Type B pancreatic cell (in vitro differentiated cells): ENCODE measurements at places on chromosomes 2 and 18. TPM values are rescaled to one million over a fixed set of nuclear protein-coding genes. Genes with fewer than 3 reads are reported as not detected.

DNA sequence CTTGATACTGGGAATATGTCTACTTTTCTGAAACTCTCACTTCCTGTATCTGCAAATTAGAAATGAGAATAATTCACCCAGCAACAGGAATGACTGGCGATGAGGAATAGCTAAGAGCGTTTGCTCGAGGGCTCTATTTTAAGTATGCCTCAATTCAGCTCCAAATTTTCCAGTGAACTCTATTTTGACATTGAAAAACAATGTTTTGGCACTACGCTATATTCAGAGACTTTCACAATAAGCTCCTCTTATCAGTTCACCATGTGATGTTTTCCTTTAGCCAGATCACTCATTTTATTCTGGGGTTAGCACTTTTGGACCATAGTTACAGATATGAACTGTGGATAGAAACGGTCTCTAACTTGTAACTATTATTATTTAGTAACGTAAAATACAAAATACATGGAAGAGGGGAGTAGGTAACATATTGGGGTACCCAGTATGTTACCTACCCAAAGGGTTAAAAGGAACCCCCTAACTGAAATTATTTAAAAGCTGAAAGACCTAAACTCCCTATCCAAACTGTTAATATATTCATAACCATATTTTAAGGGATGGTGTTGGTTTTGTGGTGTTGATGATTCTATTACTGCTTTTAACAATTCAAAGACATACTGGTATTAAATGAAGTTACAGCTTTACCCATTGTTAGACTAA, 28.1 kb downstream of the SLC40A1 start:
- peaks cover 25% of the 10 kb centered on the region for H3K4me1 ChIP-seq
- no peaks in the 10 kb centered on the region for H3K27me3 ChIP-seq
- no peak for DNase-seq

DNA sequence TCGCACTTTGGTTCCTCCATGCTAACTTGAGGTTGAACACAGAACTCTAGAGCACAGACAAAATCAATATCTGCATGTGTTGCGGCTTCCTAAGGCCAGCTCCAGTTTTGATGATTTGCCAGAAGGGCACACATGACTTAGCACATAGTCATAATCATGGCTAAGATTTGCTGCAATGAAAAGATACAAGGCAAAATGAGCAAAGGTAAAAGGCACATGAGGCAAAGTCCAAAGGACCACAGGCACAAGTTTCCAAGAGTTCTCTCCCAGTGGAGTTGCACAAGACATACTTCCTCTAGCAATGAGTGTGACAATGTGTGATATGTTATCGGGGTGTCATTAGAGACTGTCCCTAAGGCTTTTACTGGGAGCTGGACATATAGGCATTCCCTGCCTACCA, 24.2 kb upstream of the CXXC1 start:
- H3K27ac ChIP-seq, result no peak overlapping the region
- H3K4me3 ChIP-seq, result no peak overlapping the region

GRCh38 chr2:71226096-71226964, 573 bp downstream of the PAIP2B start:
- DNase-seq, result no peak
- H3K4me3 ChIP-seq, result peak overlapping the region; percentile 100
- H3K27me3 ChIP-seq, result no peaks in the 10 kb centered on the region
- no peaks in the 10 kb centered on the region for H3K36me3 ChIP-seq

DNA sequence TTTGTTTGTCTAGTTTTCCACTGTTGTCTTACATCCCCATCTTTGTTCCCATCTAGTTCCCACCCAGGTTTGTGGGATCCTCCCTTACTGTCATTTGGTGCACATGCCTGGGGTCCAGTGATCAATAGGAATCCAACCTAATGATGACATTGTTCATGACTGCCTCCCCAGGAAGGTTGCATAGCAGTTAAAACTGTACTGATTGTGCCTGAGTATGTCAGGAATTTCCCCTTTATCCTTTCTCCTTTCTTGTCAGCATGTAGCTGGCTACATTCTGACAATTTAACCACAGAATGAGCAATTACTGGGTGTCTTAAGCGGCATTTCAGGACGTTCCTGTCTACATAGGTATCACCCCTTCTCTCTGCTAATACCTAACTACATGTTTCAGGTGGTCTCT, 653.0 kb downstream of the CNTNAP5 start:
- H3K27me3 ChIP-seq, result no peaks in the 10 kb centered on the region
- DNase-seq, result no peak
- no peak overlapping the region for H3K27ac ChIP-seq
- H3K4me1 ChIP-seq, result peaks cover 8% of the 10 kb centered on the region

CCDC141 gene
- total RNA-seq, result 4.0 and 4.4 TPM in 2 replicates

EGR4 gene
- 0.19 and 1.2 TPM in 2 replicates for total RNA-seq

DNA sequence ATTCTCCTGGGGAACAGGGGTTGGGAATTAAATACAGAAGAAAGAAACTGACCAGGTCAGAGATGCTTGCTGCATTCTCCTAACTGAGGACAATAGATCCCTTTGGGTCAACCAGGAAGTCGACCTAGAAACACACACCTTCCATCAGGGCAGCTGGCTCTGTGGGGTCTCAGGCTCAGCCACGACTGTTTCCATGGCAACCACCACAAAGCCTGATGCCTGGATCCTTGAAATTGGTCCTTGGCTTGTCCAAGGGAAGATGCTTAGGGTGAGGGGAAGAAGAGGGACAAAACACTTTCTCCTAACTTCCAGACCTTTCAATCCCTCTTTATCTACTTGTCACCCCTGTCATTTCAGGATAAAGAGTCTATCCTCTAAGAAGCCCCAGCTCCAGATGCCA, 194.4 kb downstream of the ALK start:
- no peak overlapping the region for H3K4me3 ChIP-seq
- H3K4me1 ChIP-seq, result peaks cover 18% of the 10 kb centered on the region

GRCh38 chr18:61738488-61738887, 154.3 kb downstream of the RNF152 start:
- no peak overlapping the region for H3K4me3 ChIP-seq
- no peak overlapping the region for H3K27ac ChIP-seq
- no peak for DNase-seq
- no peaks in the 10 kb centered on the region for H3K27me3 ChIP-seq
- peaks cover 31% of the 10 kb centered on the region for H3K4me1 ChIP-seq
- H3K36me3 ChIP-seq, result no peaks in the 10 kb centered on the region

FBXO15 gene
- 2.0 and 4.7 TPM in 2 replicates for total RNA-seq

DNA sequence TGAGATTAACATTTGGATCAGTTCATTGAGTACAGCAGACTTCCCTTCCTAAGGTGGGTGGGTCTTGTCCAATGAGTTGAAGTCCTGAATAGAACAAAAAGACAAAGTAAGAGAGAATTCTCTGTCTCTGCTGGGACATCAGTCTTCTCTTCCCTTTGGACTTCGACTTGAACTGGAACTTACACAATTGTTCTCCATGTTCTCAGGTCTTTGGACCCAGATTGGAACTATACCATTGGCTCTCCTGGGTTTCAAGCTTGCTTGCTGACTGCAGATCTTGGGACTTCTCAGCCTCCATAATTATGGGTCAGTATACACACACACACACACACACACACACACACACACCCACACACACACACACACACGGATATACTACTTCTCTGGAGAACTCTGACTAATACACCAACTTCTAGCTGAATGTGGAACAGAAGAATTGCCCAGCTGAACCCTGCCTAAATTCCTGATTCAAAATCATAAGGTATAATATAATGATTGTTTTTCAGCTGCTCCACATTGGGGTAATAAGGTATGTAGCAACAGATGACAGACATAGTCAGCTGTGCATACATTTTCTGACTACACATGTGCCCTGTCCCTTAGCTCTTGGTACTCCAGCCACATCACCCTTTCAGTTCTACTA, 214.0 kb downstream of the TGIF1 start:
- no peak overlapping the region for H3K27ac ChIP-seq
- no peaks in the 10 kb centered on the region for H3K27me3 ChIP-seq
- no peaks in the 10 kb centered on the region for H3K36me3 ChIP-seq
- no peak for DNase-seq
- H3K4me3 ChIP-seq, result no peak overlapping the region

DNA sequence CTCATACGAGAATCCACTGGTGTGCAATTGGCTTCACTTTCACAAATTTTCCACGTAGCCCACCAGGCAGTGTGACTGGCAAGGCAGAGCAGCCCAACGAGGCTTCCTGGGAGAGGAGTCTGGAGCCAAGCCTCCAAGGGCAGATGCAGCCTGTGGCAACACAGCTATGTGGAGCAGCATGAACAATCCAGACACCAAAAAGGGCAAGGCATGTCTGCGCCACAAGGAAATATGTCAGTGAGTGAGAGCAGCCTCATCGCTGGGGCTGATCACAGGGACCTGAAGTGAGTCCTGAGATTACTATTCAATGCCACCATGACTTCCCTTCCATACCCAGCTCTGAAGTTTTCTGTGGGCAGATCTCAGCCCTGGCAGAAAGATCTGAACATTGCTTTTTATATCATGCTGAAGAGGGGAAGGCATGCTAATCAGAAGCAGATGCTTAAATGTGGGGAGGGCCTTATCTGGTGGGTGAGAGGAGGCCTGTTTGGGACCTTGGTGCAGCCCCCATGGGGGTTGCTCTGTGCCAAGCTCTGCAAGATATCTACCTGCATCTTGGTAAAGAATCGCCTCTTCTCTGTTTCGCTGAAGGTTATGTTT, 40.0 kb upstream of the PUM2 start:
- peaks cover 7% of the 10 kb centered on the region for H3K27me3 ChIP-seq
- DNase-seq, result no peak
- H3K27ac ChIP-seq, result no peak overlapping the region
- no peaks in the 10 kb centered on the region for H3K36me3 ChIP-seq
- no peaks in the 10 kb centered on the region for H3K4me1 ChIP-seq

TMEM247 gene
- total RNA-seq, result not detected in 2 replicates

DCAF17 gene
- total RNA-seq, result 12.9 and 26.4 TPM in 2 replicates

FZD7 gene
- 50.0 and 68.6 TPM in 2 replicates for total RNA-seq

GRCh38 chr2:229715895-229716507, 1.6 kb upstream of the DNER start:
- peaks cover 3% of the 10 kb centered on the region for H3K36me3 ChIP-seq
- H3K27ac ChIP-seq, result no peak overlapping the region
- DNase-seq, result no peak
- no peaks in the 10 kb centered on the region for H3K4me1 ChIP-seq
- peak overlapping the region; percentile 78 for H3K4me3 ChIP-seq

PDE1A gene
- 1.3 and 3.6 TPM in 2 replicates for total RNA-seq

NIF3L1 gene
- 27.4 and 36.3 TPM in 2 replicates for total RNA-seq

GRCh38 chr2:160267022-160267421, 67.0 kb upstream of the ITGB6 start:
- peaks cover 24% of the 10 kb centered on the region for H3K4me1 ChIP-seq
- no peaks in the 10 kb centered on the region for H3K27me3 ChIP-seq
- H3K4me3 ChIP-seq, result no peak overlapping the region
- no peak overlapping the region for H3K27ac ChIP-seq
- peaks cover 12% of the 10 kb centered on the region for H3K36me3 ChIP-seq

ANKRD30BL gene
- total RNA-seq, result not detected in 2 replicates

DNA sequence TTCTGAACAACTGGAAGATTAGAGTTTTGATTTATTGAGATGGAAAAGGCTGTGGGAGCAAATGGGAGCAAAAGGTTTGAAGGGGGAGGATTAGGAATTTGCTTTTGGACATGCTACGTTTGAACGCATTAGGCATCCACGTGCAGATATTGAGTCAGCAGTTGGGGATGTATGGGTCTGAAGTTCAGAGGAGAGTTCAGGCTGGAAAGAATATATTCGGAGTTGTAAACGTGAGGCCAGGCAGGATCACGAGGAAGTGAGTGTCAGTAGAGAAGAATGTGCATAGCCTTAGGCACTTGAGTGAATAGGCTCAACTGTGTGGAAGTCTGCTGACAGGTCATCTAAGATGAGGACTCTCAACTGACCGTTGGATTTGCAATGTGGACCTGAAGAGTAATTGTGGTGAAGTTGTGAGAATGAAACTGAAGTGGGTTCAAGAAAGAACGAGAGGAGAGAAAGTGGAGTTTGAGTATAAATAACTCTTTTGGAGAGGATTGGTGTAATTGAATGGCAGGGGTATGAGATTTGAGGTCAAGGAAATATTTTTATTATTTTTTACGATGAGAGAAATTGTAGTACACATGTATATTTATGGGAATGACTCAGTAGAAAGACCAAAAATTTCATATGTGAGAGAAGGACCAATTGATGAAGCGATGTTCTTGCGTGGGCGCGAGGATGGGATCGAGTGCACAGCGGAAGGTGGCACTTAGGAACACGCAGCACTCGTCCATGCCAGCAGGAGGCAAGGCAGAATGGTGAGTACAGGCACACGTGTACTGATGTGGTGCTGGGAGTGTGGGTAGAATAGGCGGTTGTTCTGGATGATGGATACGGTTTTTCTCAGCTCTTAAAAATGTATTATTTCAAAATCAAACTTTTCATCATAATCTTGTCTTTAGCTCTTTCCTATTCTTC, 40.5 kb upstream of the POLE4 start:
- H3K4me1 ChIP-seq, result peaks cover 6% of the 10 kb centered on the region
- H3K4me3 ChIP-seq, result peak overlapping the region; percentile 24
- H3K27me3 ChIP-seq, result peaks cover 22% of the 10 kb centered on the region

LBX2 gene
- 1.5 and 2.8 TPM in 2 replicates for total RNA-seq

CCDC85A gene
- total RNA-seq, result 2.1 and 5.4 TPM in 2 replicates

DNA sequence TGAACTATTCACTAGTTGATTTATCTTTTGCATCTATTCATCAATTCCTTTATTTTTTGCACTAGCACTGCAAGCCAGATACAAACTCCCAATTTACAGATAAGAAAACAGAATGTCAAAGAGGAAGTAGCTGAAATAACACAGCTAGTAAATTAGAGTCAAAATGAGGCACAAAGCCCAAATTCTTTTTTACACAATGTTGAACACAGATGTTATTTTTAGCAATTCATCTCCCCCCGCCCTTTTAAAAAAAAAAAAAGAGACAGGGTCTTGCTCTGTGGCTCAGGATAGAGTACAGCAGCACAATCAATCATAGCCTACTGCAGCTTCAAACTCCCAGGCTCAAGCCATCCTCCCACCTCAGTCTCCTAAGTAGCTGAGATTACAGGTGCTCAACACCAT, 127.8 kb downstream of the CCBE1 start:
- H3K27me3 ChIP-seq, result peaks cover 4% of the 10 kb centered on the region
- DNase-seq, result no peak
- H3K4me1 ChIP-seq, result peaks cover 67% of the 10 kb centered on the region
- peaks cover 10% of the 10 kb centered on the region for H3K36me3 ChIP-seq

GRCh38 chr2:102661846-102662245, 42.5 kb downstream of the SLC9A2 start:
- H3K36me3 ChIP-seq, result peaks cover 4% of the 10 kb centered on the region
- H3K4me1 ChIP-seq, result peaks cover 6% of the 10 kb centered on the region
- no peak overlapping the region for H3K4me3 ChIP-seq
- peak overlapping the region; percentile 66 for H3K27ac ChIP-seq

IAH1 gene
- 32.4 and 43.9 TPM in 2 replicates for total RNA-seq

DNA sequence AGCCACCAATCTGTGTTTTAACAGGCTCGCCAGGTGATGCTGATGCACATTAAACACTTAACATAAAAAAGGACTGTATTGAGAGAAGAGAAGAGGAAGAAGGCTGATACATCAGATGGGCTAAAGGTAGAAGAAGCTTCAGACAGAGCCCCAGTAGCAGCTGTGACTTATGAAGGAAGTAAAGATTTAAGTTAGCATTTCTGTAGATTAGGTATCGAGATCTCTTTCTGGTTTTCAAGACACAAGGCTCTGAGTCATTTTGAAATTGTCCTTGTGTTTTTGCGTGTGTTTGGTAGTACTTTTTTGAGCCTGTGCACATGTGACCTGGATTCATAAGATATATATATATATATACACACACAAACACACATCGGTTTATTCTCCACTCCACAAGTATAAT, 40.6 kb upstream of the GCFC2 start:
- no peak overlapping the region for H3K27ac ChIP-seq
- no peak overlapping the region for H3K4me3 ChIP-seq
- H3K36me3 ChIP-seq, result no peaks in the 10 kb centered on the region
- H3K27me3 ChIP-seq, result no peaks in the 10 kb centered on the region
- no peak for DNase-seq
